HFFc6 (cell line): ENCODE measurements at places on chromosomes 7 and 10.

DNA sequence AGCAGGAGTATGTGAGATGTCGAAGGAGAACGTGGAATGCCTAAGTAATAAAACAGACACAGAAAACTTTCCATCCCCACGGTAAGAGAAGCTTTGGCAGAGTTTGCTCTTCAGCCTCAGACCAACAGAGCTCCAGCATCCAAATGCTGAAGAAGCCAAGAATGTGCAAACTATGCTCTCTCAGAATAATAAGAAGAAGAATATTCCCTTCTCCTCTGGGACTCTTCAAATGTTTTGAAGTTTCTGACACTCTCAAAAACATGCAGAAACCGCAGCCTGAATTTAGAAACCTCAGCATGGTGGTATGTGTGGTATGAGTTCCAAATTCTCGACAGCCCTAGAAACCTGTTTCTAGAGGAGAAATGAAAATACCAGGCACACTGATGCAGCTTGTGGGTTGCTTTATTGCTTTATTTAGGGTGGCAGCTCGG lies 113.3 kb downstream of the KCNMA1 start:
- peak; percentile 88 for DNase-seq

DNA sequence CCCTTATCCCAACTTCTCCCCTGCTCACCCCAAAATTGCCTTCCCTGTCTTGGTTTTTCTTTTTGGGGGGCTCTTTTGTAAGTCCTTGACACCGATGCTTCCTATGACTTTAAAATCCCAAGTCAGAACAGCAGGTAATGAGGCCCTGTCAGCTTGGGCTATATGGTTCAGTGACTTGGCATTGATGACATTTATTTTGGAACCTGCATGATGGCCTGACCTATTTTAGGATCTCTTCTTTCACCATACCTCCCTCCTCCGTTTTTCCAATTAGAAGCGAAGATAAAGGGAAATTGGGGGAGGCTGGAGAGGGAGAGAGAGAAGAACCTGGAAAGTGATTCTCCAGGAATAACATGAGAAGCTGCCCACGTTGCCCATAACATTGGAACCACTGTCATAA lies 424.9 kb upstream of the AUTS2 start:
- no peak for DNase-seq

DNA sequence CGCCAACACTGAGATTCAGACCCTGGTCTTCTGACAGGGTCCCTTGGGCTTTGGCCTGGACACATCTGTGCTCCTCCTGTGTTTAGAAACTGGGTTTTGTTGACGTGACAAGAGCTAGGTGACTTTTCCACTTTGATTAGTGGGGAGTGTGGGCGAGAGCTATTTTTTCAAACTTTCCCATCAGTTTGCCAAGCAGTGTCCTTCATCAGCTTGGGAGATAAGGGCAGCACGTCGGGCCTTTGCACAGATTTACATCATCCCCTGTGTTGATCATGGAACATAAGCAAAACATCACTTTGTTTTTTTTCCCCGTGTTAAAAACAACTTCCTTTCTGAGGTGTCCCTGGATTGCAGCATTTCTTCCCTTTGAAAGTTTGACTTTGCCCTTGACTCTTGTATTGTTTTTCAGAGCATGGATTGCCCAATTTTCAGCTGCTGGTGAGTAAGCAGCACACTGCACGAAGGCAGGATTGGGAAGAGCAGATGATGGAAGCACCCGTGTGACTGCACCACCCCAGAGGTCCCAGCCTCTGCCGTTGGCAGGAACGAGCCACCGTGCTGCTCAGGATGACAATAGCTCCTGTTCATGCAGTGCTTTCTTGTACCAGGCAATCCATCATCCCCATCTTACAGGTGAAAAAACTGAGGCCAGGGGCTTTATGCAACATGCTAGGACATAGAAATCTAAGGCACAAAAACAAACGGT lies 6.4 kb upstream of the IGFBP1 start:
- peak; percentile 45 for DNase-seq

GRCh38 chr10:21020545-21020944 lies 123.4 kb upstream of the NEBL start:
- DNase-seq, result no peak

- no peak for DNase-seq
Measured at GRCh38 chr10:90605506-90605905, 252.3 kb downstream of the HTR7 start.

DNA sequence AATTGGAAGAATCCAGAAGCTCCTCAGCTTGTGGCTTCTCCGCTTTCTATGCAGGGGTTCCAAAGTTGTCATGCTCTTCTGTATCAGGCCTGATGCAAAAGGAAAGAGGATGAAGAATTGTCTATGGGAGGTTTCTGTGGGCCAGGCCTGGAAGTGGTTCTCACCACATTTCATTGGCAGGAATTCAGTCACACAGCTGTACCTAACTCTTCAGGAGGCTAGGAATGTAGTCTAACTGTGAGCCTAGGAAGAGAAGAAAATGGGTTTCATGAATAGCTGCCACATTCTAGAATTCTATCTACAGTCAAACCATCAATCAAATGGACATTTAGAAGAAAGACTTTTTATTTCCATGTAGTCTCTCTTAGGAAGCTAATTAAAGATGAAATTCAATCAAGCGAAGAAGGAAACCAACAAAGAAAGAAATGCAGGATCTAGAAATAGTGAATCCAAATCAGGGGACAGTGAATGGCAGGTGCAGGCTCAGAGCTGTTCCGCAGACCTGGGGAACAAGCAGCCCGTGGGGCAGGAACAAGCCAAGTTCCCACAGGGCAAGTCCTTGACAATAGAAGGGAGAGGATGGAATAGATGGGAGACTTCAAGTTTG lies 25.4 kb upstream of the USP6NL start:
- DNase-seq, result no peak

DNA sequence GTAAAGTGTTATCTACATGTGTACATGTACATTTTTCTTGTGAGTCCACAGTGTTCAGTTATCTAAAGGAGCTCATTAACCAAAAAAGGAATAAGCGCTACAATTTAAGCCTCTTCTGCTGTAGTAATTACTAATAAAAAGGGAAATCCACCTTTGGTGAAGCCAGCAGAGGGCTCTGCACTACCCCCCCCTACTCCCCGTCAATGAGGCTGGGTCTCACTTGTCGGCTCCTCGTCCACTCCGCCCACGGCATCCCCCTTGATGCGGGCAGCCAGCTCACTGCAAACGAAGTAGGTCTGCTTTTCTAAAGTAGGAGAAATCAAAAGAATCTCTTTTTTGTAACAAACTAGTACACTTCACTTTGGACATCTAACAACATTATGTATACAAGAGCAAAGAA lies 4.7 kb upstream of the WASHC2A start:
- DNase-seq, result no peak

DNA sequence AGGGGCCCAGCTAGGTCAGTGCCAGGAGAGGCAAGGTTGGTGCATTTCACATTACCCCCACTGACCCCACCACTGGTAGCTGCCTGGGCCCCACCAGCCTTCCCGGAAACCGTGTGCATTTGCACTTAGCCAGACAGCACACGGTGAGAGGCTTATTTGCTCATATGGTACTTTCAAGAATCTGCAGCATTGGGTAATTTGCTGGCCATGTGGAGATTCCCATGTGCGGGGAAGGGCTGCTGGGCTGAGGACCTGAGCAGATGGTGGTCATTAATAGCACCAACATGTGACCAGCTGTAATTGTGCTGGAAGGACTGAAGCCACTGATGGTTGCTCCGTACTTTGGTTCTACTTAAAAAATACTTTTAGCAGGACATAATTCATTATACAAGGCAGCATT lies 323.8 kb downstream of the DPP6 start:
- no peak for DNase-seq

DNA sequence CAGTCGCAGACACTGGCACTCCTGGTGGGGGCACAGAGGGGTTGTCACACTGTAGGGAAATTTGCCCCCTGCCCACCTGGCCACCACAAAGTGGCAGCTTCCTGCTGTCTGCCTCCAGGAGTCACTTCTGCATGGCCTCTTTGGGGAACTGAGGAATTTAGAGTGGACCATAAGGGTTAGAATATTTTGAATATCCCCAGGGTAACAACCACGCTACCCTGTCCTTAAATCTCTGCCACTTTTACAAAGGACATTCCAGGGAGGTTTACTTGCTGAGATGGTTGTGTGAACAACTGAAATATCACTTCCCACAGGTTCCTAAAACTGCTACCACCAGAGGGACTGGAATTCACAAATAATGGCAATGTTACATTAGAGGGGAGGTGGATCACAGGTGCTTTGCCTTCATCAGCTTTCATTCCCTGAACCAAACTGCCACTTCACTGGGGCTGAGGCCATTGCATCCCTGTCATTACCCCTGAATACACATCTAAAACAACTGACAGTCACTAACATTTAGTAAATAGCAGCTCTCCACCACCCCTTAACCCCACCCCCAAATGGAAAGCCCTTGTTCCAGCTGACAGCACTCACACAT lies 88.1 kb upstream of the IFRD1 start:
- DNase-seq, result no peak

DNA sequence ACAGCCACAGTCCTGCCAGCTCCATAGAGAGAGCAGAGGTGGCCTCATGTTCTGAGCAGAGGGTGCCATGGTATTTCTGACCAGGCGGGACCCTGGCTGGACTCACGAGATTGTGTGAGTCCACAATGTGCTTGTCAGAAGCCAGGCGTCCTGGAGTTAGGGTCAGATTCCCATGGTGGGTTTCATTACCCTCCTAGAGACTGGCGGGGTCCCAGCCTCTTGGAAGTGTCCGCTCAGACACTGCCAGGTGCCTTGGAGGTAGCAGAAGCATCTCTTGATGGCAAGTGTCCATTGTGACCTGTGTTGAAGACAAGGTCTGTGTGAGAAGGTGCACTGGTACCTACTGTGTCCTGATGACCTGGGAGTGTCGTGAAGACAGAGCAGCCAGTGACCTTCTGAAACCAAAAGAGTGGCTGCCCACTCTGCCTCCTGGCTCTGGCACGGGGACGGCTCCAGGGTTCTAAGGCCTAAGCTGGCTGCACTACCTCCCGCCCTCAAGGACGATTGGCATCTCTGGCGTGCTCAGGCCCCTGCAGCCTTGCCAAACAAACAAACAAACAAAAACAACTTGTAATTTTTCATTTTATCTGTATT lies 56.8 kb downstream of the MGMT start:
- DNase-seq, result no peak

DNA sequence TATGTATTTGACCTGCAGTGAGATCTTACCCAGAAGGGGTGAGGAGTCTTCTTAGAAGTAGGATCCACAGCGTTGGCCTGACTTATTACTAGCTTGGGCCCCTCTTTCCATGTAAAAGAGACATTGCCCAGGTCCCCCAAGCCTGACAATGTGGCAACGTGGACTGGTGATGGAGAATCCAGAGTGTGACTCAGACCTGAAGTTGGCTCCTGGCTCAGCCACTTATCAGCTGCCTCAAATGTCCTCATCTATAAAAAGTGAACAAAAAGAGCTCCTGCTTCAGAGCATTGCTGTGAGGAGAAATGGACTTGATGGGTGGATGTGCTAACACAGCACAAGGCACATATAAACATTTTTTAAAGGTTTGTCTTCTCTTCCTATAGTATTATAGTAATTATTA lies 35.4 kb upstream of the TECTB start:
- DNase-seq, result no peak

DNA sequence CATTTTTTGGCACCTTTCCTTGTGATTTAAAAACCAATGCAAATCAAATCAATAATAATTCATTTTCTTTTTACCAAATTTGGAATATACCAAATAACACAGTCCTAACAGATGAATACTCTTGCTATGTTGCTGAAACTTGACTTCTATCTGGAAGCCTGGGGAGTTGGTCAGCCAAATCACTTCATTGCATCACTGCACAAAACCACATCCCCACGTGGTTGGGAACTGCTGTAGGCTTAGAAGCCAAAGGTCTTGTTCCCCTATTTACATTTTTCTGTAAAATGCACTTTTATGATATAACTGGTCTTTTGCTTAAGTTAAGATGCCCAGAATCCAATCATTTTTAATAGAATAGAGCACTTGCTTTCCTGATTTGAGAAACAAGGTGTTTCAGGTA lies 15.2 kb downstream of the GPR85 start:
- DNase-seq, result no peak

- DNase-seq, result no peak
Measured at GRCh38 chr7:32037650-32038198, 32.5 kb downstream of the PDE1C start.

GRCh38 chr10:3806603-3807002 lies 21.6 kb upstream of the KLF6 start:
- peak; percentile 82 for DNase-seq

DNA sequence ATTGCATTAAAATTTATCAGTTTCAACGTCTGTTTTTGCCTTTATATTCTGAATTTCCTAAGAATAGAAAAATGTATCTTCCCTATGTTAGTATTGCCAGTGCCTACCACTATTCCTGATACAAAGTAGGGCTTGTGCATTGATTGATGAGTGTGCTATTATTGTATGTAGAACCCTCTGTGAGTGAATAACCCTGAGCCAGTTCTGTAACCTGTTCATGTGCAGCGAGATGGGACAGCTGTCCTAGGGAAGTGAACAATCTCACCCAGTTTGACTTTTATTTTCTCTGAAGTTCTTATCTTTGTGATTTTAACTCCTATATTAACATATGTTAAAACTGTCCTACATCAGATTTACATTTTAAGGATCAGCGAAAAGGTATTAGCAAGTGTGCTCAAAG lies 178.4 kb upstream of the ADO start:
- DNase-seq, result no peak

DNA sequence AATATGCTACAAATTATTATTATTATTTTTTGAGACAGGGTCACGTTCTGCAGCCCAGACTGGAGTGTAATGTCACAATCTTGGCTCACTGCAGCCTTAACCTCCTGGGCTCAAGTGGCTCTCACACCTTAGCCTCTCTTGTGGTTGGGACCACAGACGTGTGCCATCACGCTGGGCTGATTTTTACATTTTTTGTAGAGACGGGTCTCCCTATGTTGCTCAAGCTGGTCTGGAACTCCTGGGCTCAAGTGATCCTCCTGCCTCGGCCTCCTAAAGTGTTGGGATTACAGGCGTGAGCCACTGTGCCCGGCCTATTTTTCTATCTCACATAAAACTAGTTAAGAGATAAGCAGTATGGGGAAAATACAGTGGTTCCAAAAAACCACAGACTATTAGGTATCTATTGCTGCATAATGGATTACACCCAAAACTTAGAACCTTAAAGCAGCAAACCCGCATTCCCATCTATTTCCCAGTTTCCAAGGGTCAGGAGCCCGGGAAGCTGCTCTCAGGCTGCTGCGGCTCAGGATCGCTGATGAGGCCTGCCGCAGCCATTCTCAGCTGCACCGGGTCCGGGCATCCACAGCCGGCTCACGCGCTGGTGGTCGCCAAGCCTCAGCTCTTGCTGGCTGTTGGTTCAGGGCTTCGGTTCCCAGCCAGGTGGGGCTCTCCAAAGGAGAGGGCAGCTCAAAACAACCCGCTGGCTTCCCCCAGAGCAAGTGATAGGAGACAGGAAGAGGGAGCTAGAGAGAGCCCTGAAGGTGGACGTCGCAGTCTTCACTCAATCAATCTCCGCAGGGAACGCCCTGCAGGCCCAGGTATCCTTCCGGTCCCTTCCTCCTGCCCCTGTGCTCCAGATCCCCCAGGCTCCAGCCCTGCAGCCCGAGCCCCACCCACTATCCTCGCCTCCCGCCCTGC lies 128.2 kb downstream of the UBE2H start:
- peak; percentile 26 for DNase-seq

DNA sequence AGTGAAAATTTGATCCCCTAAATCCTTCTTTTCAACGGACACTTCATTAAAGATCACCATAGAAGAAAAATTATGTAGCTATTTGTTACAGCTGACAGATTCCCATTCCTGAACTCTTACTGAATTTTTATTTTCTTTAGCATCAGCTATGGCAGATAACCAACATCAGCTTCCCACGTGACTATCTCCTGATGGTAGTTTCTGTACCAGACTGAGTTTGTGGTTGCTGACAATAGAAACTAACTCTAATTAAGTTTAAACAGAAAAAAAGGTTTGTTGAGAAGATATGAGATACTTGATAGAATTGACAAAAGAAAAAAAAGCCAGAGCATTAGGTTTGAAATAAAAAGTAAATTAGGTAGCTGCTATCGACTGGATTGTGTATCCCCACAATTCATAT lies 101.8 kb downstream of the DYNC1I1 start:
- DNase-seq, result no peak
